ENCODE measurements at places on chromosomes 1 and 21.

GRCh38 chr21:46569081-46569480 is 35.8 kb downstream of the S100B start:
- no peak for DNase-seq

GRCh38 chr1:37449936-37450335 is 24.4 kb upstream of the ZC3H12A start:
- no peak for DNase-seq

GRCh38 chr1:246455476-246455875 is 51.6 kb downstream of the SMYD3 start:
- no peak for DNase-seq

DNA sequence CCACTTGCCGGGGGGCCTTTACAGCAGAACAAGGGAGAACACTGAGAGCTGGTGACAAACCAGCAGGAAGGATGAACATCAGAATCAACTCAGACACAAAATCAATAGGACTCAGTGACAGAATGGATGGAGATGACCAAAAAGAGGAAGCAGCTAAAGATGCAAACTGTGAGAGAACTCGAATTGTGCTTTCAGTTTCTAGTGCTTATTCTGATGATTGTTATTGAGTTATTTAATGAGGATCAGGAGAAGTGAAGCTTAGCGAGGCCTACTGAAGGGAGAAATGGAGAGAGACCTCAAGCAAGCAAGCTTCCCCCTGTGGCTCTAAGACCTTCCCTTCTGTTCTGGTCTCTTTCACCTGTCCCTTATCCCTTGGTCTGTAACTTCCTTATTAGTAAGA is 30.3 kb upstream of the TMEM125 start:
- no peak for DNase-seq

DNA sequence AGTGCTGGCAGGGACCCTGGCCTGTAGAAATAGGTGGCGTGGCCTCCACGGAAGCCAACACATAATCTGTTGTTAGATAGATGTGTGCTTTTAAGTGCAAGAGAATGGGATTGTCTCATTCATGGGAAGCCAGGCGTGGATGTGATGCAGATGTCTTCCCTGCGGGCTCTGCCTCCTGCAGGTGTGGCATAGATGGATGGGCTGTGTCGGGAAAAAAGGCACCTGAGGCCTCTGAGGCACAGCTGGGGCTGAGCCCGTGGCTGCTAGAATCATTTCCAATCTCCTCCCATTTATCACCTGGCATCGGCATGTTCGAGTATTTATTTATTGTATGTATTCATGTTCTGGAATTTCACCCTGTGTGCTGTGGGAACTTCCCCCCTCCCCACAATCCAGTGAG is 353.4 kb upstream of the AJAP1 start:
- DNase-seq: no peak

All from kidney tubule cell (primary cell).